M059J (cell line): ENCODE measurements at places on chromosomes 4 and X. TPM values are rescaled to one million over a fixed set of nuclear protein-coding genes. Genes with fewer than 3 reads are reported as not detected.

GRCh38 chr4:48699475-48699874 lies 80.6 kb downstream of the FRYL start:
- DNase-seq, result peak; percentile 50

GRCh38 chrX:23884427-23885024 lies 23.2 kb downstream of the APOO start:
- peak; percentile 77 for DNase-seq

- peak; percentile 19 for DNase-seq
These were observed 30.1 kb upstream of the SCOC start for GRCh38 chr4:140343303-140343702.

DNA sequence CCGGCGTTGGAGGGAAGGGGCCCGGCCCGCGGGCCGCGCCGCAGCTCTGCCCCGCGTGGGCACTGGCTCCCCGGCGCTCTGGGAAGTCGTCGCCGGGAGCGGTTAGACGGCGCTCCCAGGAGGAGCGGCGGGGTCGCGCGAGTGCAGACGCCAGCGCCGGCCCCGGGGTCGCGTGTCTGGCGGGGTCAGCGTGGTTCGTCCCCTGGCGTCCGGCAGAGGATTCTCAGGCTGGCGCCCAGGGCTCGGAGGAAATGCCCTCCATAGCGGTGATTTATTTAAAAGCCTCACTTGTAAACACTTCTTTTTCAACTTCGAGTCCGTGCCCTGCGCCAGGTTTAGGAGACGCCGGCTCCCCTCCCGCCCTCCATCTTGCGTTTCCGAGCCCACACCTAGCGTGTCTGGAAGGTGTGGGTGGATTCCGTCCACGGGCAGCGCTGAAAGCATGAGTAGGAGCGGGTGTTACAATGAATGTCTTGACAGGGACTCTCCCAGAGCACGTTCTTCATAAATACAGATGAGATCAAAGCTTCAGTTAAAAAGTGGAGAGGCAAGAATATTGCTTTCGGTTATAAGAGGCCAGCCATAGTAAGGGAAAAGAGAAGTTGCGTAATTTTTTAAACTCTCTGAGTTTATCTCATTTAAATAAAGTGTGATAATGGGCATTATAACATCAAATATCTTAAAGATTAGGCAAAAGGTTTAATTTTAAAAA lies 692 bp downstream of the FAM241A start:
- DNase-seq, result peak; percentile 15

DNA sequence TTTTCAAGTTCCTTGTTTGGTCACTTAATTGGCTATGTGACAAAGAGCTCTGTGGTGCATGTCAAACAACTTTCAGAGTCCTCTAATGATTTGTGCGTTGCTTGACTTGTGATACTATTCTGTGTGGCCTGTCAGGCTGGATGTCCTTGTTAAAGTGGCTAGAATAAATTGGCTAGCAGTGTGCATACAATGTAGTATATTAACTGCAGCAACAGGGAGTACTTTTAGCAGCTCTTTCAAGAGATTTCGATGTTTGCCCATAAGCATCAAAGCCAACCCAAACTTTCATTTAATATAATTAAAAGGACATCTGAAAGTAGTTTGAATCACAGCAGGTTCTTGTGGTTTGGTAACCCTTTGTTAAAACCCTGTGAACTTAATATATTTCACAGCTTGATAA lies 718.9 kb downstream of the ADGRL3 start:
- DNase-seq, result no peak

DNA sequence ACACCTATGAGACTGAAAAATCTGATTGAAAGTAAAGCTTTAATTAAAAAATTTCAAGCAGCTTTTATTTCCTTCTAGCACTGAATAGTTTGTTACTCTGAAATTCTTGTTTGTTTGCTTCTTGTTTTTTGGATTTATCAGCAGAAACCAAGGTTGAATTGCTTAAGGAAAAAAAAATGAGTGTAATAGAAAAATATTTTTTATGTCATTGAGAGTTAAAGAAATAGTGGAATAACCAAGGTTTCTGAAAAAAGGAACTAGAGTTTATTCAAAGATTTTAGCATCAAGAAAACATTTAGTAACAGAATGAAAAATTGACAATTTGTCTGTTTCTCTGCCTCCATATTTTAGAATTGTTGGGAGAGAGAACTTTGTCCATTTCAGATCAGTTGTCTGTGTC lies 1852.2 kb downstream of the PCDH7 start:
- DNase-seq, result no peak

GRCh38 chr4:78630615-78631014 lies 79.0 kb downstream of the ANXA3 start:
- no peak for DNase-seq

DNA sequence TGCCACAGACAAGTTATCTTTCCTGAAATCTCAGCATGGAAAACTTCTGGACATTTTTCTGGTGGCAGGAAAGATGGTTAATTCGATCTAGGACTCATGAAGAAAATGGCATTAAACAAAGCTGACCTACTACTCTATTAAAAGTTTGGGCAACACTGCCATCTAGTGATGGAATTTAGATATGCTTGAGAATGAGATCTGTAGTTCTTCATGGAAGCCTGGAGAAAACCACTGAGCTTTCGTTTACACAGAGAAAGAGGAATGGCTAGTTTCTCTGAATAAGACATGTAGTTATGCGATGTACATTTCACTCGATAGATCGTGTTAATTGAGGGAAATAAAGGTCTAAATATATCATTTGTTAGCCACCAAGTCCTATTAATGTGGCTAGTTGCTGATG lies 51.7 kb upstream of the CHRDL1 start:
- peak; percentile 74 for DNase-seq

DNA sequence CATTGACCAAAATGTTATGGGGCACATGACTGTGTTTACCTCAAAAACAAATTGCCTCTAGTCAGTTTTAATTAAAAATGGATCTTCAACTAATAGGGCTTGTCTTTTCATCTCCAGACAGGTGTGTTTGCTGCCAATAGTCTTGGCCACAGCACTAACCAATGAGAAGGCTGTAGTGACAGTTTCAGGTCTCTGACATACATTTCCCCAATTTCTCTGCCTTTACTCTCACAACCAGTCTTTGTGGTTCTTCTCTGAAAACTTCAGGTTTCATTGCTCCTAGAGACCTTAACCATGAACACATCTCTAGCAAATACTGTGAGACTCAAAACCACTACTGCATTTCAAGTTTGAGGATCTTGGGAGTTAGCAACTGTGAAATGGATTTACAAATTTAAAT lies 3.5 kb upstream of the EDNRA start:
- no peak for DNase-seq

DNA sequence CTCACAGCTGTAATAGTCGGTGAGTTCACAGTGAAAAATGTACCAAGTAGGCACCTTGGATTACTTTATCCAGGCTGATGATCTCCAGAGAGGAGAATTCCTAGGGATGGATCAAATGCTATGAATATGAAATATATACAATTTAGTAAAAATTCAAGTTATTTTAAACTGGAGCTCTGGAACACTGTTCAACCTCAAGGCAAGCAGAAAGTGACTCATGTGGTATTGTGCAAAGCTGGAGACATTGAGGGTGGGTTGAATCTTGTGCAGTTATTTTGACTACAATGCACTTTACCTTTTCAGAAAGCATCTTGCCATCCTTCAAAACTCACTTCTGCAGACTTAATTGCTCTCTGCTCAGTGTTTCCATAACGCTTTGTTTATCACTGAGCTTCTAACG lies 43.4 kb downstream of the OSTC start:
- DNase-seq, result no peak

DNA sequence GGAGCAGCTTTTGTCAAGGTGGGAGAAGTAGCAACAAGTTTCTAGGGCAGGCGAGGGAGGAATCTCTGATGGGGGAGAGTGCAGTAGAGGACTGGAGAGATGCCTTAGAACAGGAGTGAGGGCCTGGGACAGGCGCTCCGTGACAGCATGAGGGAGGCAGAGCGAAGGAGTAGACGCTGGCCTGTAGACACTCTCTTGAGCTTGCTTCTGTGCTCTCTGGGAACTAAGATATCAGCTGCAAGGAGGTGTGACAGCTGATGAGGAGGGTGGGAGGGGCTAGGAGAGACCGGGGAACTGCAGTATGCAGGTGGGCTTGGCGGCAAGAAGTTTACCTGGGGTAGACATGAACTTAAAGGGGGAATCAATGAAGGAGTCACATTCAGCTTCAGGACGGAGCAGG lies 35.7 kb downstream of the MECP2 start:
- DNase-seq, result no peak

DNA sequence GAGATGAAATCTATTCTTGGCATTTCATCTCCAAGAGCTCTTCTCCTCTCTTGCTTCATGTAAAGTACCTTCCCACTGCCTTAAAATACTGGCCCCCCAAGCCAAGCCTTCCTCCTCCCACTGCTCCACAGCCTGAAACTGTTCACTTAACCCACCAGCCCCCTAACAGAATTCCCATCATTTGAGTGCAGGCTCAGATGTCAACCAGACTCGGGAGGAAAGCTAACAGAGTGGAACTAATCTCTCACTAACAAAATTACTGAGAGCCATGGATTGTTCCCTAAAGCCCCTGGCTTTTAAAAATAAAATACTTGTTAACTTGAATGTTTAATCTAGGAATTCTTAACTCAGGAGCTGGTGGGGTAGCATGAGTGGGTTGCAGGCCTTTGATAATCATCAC lies 7.1 kb upstream of the DCUN1D4 start:
- DNase-seq, result no peak

- DNase-seq, result no peak
These were observed 45.7 kb downstream of the KLHL8 start for GRCh38 chr4:87174672-87175071.

- DNase-seq, result peak; percentile 12
These were observed 66.9 kb downstream of the GALNTL6 start for GRCh38 chr4:171880136-171880535.

- DNase-seq, result no peak
These were observed 33.7 kb upstream of the DCLK2 start for GRCh38 chr4:150044517-150044916.

- DNase-seq, result no peak
These were observed 57.3 kb downstream of the CLDN22 start for GRCh38 chr4:183262776-183263100.

GRCh38 chr4:139419388-139419914 lies 34.5 kb upstream of the RAB33B start:
- peak; percentile 52 for DNase-seq

GRCh38 chrX:117839544-117839943 lies 277.1 kb downstream of the KLHL13 start:
- peak; percentile 1 for DNase-seq

DNA sequence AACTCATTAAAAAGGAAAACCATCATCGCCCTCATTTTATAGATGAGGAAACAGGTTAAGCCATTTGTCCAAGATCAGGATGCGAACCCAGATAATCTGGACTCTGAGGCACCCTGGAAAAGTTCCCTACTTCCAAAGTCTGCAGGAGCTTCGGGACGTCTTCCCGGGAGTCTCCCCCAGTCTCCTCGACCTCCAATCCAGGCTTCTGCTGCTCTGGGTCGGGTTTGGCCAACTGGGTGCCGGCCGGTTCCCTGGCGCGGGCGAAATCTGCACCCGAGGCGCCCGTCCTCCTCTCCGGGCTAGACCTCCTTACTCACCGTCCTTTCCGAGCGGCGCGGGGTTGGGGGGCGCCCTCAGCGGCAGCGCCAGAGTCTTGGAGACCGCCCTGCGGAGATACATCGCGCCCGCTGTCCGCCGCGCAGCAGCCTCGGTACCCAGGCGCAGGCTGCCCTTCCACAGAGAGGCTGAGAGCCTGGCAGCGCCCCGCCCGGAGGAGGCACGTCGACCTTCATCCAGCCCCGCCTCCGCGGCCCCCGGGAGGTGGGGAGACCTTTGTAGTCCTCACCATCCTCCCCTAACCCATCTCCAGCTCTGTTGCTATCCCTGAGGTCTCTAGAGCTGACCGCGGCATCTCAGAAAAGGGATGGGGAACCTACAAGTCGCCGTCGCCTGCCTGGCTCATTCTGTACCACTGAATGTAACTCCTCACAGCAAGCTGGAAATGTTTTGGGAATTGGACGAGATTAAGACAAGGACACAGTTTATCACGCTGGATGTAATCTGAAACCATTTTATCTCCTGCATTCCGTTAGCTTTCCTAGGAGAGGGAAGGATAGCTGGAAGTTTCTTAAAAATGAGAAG lies at the start of gene MGARP:
Gene MGARP (minus strand): TSS at position 466 of the 861 bp plus-strand sequence. CDS start 67 bp downstream, at position 399.
- DNase-seq, result peak; percentile 20

DNA sequence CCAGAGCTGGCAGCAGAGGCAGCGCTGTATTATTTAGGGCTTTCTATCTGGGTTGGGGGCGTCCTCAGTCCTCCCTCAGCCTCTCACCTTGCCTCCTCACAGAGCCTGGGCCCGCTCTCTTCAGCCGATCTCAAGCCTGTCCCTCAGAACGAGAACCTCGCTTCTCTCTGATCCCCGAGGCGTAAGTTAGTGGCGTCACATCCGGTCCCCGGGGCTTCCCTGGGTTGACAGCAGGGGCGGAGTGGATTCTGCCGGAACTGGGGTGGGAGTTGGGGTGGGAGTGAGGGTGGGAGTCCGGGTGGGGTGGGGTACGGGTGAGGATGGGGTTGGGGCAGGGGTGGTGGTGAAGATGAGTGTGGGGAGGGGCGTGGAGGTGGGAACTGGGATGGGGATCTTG lies at the start of gene MAGEA10:
Gene MAGEA10 (minus strand): TSS at position 190 of the 397 bp plus-strand sequence. CDS start 2,957 bp downstream, outside the sequence.
- DNase-seq, result peak; percentile 11

GRCh38 chrX:149570668-149571067 lies 16.6 kb downstream of the MAGEA9B start:
- peak; percentile 88 for DNase-seq

DNA sequence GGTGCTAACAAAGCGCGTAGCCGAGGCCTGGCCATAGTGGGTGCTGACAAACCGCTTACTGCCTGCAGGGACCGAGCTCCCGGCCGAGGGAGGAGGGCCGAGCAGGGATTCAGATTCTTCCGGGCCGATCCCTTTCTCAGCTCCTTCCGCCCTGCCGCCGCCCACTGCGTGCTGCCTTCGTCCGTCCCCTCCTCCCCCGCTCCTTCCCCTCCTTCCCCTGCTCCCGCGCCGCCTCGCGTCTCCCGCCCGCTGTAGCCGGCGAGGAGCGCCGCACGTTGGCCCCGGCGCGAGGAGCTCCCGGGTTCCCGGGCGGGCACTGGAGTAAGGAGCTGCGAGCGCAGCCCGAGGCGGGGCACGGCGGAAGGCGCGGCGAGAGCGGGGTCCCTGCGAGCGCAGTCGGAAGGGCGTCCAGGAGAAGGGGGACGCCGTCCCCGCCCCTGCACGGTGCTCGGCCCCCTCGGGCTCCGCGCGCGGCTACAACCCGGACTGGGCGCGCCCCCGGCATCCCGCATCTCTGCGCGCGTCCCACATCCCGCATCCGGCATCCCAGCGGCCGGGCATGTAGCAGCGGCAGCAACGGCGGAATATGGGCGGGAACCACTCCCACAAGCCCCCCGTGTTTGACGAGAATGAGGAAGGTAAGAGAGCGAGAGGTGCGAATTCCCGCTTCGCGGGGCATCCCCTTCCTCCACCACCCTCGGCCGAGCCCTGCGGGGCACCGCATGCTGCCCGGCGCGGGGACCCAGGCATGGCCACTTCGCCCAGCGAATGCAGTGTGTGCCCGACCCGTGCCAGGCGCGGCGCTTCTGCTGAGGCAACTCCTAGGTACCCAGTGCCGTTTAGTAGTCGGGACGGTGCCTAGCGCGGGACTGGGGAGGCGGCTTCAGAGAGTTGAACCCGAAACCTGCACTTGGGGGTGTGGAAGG lies at the start of gene STK32B:
Gene STK32B (plus strand): TSS at position 203 of the 926 bp plus-strand sequence.
- peak; percentile 84 for DNase-seq

- DNase-seq, result no peak
These were observed 48.1 kb upstream of the RASGEF1B start for GRCh38 chr4:81519856-81520255.

GRCh38 chr4:13538427-13538973 lies 5.8 kb downstream of the NKX3-2 start:
- no peak for DNase-seq

GRCh38 chr4:101417046-101417445 lies 69.7 kb upstream of the PPP3CA start:
- no peak for DNase-seq

S100P gene
- not detected in 2 replicates for total RNA-seq

MAPK10 gene
- 0.52 and 2.3 TPM in 2 replicates for total RNA-seq

C4orf50 gene
- not detected in 2 replicates for total RNA-seq

MAGEE1 gene
- 0.02 and 0.15 TPM in 2 replicates for total RNA-seq

TMEM271 gene
- not detected in 2 replicates for total RNA-seq

RPGR gene
- 4.1 and 4.3 TPM in 2 replicates for total RNA-seq

LUZP4 gene
- total RNA-seq, result not detected in 2 replicates
